ENCODE measurements at places on chromosomes 7 and 10.

DNA sequence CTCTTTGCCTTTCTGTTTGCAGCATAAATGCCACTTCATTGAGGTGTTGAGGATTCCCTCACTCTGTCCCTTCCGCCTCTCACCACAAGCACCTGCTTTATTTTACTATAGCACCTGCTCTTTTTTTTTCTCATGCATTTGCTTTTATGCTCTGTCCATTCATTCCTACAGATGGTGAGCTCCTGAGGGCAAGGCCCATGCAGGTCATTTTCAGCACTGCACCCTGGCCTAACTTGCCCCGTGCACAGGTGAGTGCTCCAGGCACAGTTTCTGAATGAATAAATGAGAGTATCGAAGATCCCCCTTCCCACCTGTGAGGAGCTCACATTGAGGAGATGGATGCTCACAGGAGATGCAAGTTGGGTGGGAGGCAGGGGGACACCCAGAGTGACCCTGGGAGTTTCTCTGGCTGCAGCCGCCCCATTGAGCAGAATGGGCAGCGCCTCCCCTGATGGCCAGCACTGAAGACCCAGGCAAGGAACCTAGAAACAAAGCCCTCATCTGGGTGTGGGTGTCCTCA lies 1.2 kb upstream of the AKR1E2 start:
- H3K4me1 ChIP-seq, result no peaks in the 10 kb centered on the region
- H3K27me3 ChIP-seq, result peaks cover 32% of the 10 kb centered on the region
- no peak for DNase-seq
- no peaks in the 10 kb centered on the region for H3K36me3 ChIP-seq
- no peak overlapping the region for H3K27ac ChIP-seq
- peak overlapping the region; percentile 15 for H3K4me3 ChIP-seq

DNA sequence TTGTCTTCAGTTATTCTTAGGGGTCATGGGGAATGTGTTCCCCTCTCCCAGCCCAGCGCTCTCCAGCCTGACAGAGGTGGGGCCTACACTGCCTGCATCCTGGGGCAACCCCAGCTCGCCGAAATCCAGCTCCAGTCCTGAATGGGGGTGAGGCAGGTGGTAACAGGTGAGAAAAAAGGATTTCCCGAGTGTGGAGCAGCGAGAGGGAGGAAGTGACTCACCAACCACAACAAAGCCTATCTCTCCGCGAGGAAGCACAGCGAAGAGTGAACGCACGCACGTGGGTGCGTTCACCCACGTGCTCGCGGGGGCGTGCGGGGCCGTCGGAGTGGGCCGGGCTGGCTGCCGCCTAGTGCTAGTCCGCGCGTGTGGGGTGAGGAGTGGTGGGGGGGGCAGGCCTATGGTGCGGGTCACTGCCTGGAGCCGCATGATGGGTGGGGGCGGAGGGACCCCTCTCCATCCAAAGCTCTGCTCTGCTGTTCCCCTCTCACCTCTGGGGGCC lies 855 bp upstream of the PALD1 start:
- H3K36me3 ChIP-seq, result no peaks in the 10 kb centered on the region
- DNase-seq, result no peak
- H3K4me3 ChIP-seq, result peak overlapping the region; percentile 87
- peak overlapping the region; percentile 65 for H3K27ac ChIP-seq

GRCh38 chr10:34514290-34514689 lies 300.8 kb downstream of the PARD3 start:
- H3K36me3 ChIP-seq, result no peaks in the 10 kb centered on the region
- H3K4me3 ChIP-seq, result no peak overlapping the region
- no peak overlapping the region for H3K27ac ChIP-seq
- H3K27me3 ChIP-seq, result no peaks in the 10 kb centered on the region

DNA sequence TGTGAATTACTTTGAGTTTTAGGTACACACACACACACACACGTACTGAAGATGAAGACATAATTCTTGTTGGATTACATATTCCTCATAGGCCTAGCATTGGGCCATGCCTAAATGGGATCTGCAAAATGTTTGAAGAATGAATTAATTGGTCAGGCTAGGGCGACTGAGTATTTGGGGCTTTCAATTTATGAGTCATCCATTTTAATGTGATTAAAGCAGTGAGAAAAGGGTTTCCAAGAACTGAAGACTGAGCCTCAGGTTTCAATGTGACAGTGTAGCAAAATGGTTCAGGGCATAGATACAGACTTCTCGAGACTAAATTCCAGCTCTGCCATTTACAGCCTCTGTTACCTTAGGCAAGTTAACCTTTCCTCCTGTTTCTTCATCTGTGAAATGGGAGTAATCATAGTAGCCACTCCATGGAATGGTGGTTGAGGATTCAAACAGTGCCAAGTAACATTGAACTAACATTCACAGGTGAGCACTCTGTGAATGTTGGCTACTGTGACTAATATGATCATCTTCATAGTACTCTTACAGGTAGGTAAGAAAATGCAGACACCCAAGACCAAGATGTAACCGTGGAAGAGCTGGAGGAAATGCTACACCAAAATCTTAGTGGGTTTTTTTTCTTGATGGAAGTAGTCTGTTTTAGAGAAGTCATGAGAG lies 7.6 kb downstream of the BPGM start:
- no peaks in the 10 kb centered on the region for H3K27me3 ChIP-seq
- H3K4me3 ChIP-seq, result no peak overlapping the region
- H3K36me3 ChIP-seq, result peaks cover 23% of the 10 kb centered on the region
- no peak for DNase-seq
- H3K4me1 ChIP-seq, result peaks cover 26% of the 10 kb centered on the region
- H3K27ac ChIP-seq, result no peak overlapping the region

- H3K4me1 ChIP-seq, result no peaks in the 10 kb centered on the region
- H3K4me3 ChIP-seq, result no peak overlapping the region
- no peak overlapping the region for H3K27ac ChIP-seq
- H3K36me3 ChIP-seq, result no peaks in the 10 kb centered on the region
- DNase-seq, result no peak
Observed at GRCh38 chr10:43901302-43901701, 252.6 kb upstream of the ZNF32 start.

GRCh38 chr10:93445097-93445960 lies 36.8 kb downstream of the MYOF start:
- peaks cover 8% of the 10 kb centered on the region for H3K27me3 ChIP-seq
- H3K36me3 ChIP-seq, result peaks cover 4% of the 10 kb centered on the region
- H3K27ac ChIP-seq, result no peak overlapping the region
- DNase-seq, result no peak
- H3K4me1 ChIP-seq, result no peaks in the 10 kb centered on the region
- H3K4me3 ChIP-seq, result no peak overlapping the region

GRCh38 chr10:26773633-26774032 lies 76.1 kb downstream of the PDSS1 start:
- no peak overlapping the region for H3K4me3 ChIP-seq
- peak overlapping the region; percentile 21 for H3K27ac ChIP-seq
- no peaks in the 10 kb centered on the region for H3K27me3 ChIP-seq
- peaks cover 22% of the 10 kb centered on the region for H3K4me1 ChIP-seq
- H3K36me3 ChIP-seq, result peaks cover 7% of the 10 kb centered on the region
- no peak for DNase-seq

DNA sequence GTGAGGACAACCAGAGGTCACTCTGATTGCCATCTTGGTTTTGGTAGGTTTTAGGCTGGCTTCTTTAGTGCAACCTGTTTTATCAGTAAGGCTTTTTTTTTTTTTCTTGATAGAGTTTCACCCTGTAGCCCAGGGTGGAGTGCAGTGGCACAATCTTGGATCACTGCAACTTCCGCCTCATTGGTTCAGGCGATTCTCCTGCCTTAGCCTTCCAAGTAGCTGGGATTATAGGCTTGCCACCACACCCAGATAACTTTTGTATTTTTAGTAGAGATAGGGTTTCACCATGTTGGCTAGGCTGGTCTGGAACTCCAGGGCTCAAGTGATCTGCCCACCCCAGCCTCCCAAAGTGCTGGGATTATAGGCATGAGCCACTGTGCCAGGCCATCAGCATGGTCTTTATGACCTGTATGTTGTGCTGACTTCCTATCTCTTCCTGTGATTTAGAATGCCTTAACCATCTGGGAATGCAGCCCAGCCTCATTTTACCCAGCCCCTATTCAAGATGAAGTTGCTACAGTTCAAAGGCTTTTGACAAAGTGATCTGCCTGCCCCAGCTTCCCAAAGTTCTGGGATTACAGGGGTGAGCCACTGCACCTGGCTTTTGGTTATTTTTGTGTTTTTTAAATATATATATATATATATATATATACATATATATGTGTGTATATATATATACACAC lies 7.0 kb upstream of the ZNF425 start:
- no peak for DNase-seq
- H3K36me3 ChIP-seq, result peaks cover 19% of the 10 kb centered on the region

GRCh38 chr10:78261291-78261690 lies 227.6 kb downstream of the RPS24 start:
- H3K27me3 ChIP-seq, result peaks cover 6% of the 10 kb centered on the region
- no peak for DNase-seq
- no peak overlapping the region for H3K27ac ChIP-seq
- H3K4me3 ChIP-seq, result no peak overlapping the region
- H3K36me3 ChIP-seq, result no peaks in the 10 kb centered on the region

GRCh38 chr10:110864662-110865140 lies 7.0 kb upstream of the PDCD4 start:
- H3K4me1 ChIP-seq, result peaks cover 63% of the 10 kb centered on the region
- no peak for DNase-seq
- peak overlapping the region; percentile 85 for H3K4me3 ChIP-seq
- no peaks in the 10 kb centered on the region for H3K27me3 ChIP-seq
- H3K36me3 ChIP-seq, result peaks cover 2% of the 10 kb centered on the region

GRCh38 chr10:31977440-31978155 lies 49.0 kb upstream of the ARHGAP12 start:
- no peak overlapping the region for H3K27ac ChIP-seq
- peaks cover 8% of the 10 kb centered on the region for H3K27me3 ChIP-seq
- H3K4me3 ChIP-seq, result peak overlapping the region; percentile 18
- DNase-seq, result no peak

DNA sequence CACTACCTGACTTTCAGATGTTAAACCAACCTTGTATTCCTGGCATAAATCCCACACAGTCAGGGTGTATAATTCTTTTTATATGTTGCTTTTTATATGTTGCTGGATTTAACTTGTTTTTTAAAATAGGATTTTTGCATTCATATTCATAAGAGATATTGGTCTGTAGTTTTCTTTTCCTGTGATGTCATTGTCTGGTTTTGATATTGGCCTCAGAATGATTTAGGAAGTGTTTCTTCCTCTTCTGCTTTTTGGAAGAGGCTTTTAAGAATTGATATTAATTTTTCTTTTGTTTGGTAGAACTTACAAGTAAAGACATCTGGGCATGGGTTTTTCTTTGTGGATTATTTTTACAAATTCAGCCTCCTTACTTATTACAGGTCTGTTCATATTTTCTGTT lies 93.1 kb downstream of the CARD11 start:
- no peaks in the 10 kb centered on the region for H3K27me3 ChIP-seq
- no peak overlapping the region for H3K4me3 ChIP-seq
- H3K36me3 ChIP-seq, result peaks cover 44% of the 10 kb centered on the region
- peaks cover 45% of the 10 kb centered on the region for H3K4me1 ChIP-seq
- DNase-seq, result no peak

- H3K4me1 ChIP-seq, result peaks cover 61% of the 10 kb centered on the region
- no peak overlapping the region for H3K4me3 ChIP-seq
- DNase-seq, result no peak
- H3K27ac ChIP-seq, result peak overlapping the region; percentile 90
Observed at GRCh38 chr7:87210506-87210905, 9.0 kb downstream of the TMEM243 start.

GRCh38 chr10:33186150-33186549 lies 148.3 kb downstream of the NRP1 start:
- H3K4me1 ChIP-seq, result peaks cover 2% of the 10 kb centered on the region
- H3K27ac ChIP-seq, result no peak overlapping the region
- no peaks in the 10 kb centered on the region for H3K36me3 ChIP-seq
- H3K27me3 ChIP-seq, result peaks cover 16% of the 10 kb centered on the region
- DNase-seq, result no peak
- no peak overlapping the region for H3K4me3 ChIP-seq

DNA sequence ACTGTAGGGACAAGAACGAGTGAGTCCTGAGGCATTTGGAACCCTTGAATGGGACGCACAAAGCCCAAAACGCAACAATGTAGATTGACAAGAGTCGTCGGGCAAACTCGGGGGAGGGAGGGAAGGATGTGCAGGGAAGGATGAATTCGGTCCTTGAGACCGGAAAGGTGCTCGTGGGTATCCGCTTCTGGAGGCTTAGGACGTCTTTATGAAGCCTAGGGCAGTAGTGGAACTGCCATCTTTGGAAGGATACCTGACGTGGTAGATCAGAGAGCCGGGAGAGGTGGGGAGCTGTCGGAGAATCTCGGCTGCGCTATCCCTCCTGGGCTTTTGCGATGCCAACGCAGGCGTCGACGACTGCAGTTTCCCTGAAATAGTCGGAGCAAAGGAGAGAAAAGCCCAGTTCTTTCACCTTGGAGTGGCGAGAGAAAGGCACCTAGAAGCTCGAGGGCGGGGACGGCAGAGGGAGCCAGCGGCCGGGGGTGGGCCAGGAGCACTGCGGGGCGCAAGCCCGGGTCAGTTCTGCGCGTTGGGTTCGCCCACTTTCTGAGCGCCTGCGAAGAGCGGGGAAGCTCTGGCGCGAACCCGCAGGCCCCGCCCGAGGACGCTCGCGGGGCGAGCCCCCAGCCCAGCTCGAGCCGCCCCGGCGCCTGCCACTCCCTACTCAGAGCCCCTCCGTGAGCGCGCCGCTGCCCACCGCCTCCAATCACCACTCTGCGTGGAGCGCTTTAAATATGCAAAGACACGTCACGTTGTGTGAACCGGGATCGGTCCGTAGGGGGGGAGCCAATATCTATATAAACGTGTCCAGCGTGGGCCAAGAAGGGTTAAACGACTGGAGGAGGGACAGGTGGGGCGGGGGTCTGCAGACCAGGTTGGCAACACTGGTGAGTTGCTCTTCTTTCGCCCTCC lies at the start of gene CYP26C1:
CYP26C1 (plus strand) TSS at position 824 of the 912 bp plus-strand sequence. CDS start 466 bp downstream, outside the sequence.
- DNase-seq, result no peak
- H3K36me3 ChIP-seq, result peaks cover 22% of the 10 kb centered on the region
- H3K4me3 ChIP-seq, result peak within 1 kb of the TSS; percentile 82
- H3K4me1 ChIP-seq, result peaks cover 16% of the 10 kb centered on the region
- H3K27me3 ChIP-seq, result peaks cover 15% of the 10 kb centered on the region
- H3K27ac ChIP-seq, result no peak within 1 kb of the TSS

GRCh38 chr7:106037489-106038176 lies 74.5 kb downstream of the SYPL1 start:
- DNase-seq, result no peak
- H3K36me3 ChIP-seq, result no peaks in the 10 kb centered on the region
- no peak overlapping the region for H3K27ac ChIP-seq
- H3K4me1 ChIP-seq, result peaks cover 8% of the 10 kb centered on the region

- DNase-seq, result no peak
- H3K27me3 ChIP-seq, result peaks cover 12% of the 10 kb centered on the region
- H3K4me3 ChIP-seq, result no peak overlapping the region
- H3K4me1 ChIP-seq, result peaks cover 5% of the 10 kb centered on the region
- H3K36me3 ChIP-seq, result no peaks in the 10 kb centered on the region
- H3K27ac ChIP-seq, result no peak overlapping the region
Observed at GRCh38 chr7:29105752-29106668, 40.3 kb downstream of the CPVL start.

- no peak overlapping the region for H3K27ac ChIP-seq
- DNase-seq, result no peak
- no peak overlapping the region for H3K4me3 ChIP-seq
- H3K4me1 ChIP-seq, result no peaks in the 10 kb centered on the region
Observed at GRCh38 chr10:17273403-17273802, 45.4 kb downstream of the VIM start.

- no peaks in the 10 kb centered on the region for H3K36me3 ChIP-seq
- H3K4me1 ChIP-seq, result no peaks in the 10 kb centered on the region
- no peak overlapping the region for H3K27ac ChIP-seq
- no peak for DNase-seq
- H3K27me3 ChIP-seq, result no peaks in the 10 kb centered on the region
Observed at GRCh38 chr7:84916161-84916560, 270.7 kb downstream of the SEMA3D start.

Data from memory B cell (primary cell).